ENCODE measurements at places on chromosomes 16 and 17.

GRCh38 chr17:43834106-43834505, 1.2 kb upstream of the MPP3 start:
- DNase-seq, result no peak

DNA sequence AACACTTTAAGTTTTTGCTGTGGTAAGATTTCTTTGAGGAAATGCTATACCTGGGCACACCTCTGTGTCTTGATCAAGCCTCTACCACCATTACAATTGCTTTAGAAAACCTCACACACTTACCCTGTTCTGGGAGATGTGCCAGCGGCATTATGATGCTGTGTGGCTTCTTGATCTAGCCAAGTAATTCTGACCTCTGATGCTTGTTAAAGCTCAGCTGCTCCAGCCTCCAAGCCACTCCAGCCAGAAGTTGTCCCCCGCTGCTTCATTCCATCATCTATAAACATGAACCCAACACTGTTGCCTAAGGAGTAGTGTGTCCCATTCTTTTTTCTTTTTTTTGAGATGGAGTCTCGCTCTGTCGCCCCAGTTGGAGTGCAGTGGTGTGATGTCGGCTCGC, 60.1 kb downstream of the CYLD start:
- DNase-seq, result no peak

- no peak for DNase-seq
These were observed 1.8 kb upstream of the TELO2 start for GRCh38 chr16:1491327-1491726.

GRCh38 chr16:12661656-12662172, 142.0 kb downstream of the CPPED1 start:
- peak; percentile 9 for DNase-seq

- no peak for DNase-seq
These were observed 7.7 kb downstream of the FBXL20 start for GRCh38 chr17:39393736-39394135.

DNA sequence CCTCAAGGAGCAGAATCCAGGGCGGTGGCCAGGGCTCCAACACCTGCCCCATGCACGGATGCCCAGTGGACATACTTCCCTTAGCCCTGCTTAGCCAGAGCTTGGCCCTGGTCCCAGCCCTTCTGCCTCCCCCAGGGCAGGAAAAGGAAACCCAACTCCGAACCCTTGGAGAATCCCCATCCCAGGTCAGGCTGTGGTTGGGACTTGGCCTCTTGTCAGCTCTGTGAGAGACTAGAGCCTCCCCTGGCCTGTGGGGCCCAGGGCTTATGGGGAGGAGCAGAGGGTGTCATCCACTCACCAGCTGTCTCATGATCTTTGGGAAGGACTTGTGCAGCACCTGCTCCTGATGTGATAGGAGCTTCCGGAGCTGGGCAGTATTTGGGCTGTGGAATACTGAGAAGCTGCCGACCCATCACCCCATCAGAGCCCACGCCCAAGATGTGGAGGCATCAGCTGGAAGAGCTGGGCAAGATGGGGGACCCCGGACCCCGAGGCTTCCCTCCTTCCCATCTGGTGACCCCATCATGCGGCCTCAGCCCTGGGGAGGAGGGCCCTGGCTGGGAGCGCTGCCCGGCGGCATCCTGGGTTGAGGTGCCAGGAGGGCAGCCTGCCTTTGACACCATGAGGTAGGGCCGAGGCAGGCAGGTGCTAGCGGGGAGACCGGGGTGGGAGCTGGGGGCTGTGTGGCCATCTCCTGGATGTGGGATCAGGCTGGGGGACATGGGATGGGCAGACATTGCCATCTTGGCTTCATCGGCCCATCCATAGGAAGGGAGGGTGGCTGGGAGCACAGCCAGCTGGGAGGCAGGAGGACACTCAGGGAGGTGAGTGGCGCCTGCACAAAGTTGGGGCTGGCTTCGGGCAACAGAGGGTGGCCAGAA, 45.1 kb downstream of the TNFRSF13B start:
- no peak for DNase-seq

DNA sequence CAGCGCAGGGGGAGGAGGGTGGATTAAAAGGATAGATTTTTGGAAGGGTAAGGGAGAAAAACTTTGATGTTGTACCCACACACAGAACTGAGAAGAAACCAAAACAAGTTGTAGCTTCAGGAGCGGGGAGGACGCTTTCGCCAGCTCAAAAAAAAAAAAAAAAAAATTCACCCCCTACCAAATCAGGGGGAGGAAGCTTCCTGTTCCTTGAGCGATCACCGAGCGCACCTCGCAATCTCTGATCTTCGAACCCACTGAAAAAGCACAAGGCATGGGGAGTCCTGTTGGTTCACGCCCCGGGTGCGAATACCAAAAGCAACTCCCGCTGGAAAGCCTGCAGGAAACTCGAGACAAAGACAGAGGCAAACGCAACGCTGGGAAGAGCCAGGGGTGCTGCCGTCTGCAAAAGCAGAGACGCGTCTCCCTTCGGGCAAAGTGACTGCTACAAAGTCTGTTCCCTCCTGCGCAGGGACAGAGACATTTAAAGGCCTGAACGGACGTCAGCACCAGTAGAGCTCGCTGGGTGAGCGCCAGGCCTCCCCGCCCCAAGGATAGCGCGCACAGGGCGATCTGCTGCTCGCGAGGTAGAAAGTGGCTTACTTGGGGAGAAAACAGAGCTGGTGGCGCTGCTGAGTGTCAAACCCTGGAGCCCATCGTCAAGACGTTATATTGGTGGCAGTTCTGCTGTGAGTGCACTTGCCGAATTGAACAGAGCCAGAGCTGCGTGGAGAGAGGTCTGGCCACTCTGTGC, 190.4 kb downstream of the USP22 start:
- peak; percentile 21 for DNase-seq

- no peak for DNase-seq
These were observed 23.6 kb downstream of the RANBP10 start for GRCh38 chr16:67782567-67783352.

GRCh38 chr17:38900978-38901656, 24.3 kb upstream of the LASP1NB start:
- peak; percentile 44 for DNase-seq
